ENCODE measurements at places on chromosomes 3 and 15. TPM values are rescaled to one million over a fixed set of nuclear protein-coding genes. Genes with fewer than 3 reads are reported as not detected.

Gene ITIH3
- not detected for total RNA-seq

Gene GREM1
- total RNA-seq = 0.21 TPM

Gene CRABP1
- not detected for total RNA-seq

Gene PTH1R
- total RNA-seq = 2.7 TPM

Gene ALPK3
- total RNA-seq = under 0.01 TPM
